ENCODE measurements at places on chromosomes 3 and 15. TPM values are rescaled to one million over a fixed set of nuclear protein-coding genes. Genes with fewer than 3 reads are reported as not detected.

ZMAT3 gene
- 17.1 TPM for total RNA-seq

SPINK8 gene
- total RNA-seq, result not detected

GRK7 gene
- total RNA-seq, result not detected

HTR3E gene
- total RNA-seq, result not detected

GRCh38 chr15:43776718-43777266, at the start of gene ELL3:
Gene ELL3, minus strand, starts transcription at chr15:43776966. Its CDS starts 65 bp downstream, at chr15:43776901.
- DNase-seq, result no peak

- no peak for DNase-seq
Measured at GRCh38 chr3:39445927-39446326, 21.6 kb upstream of the MOBP start.

GRCh38 chr15:72200395-72201237, 3.0 kb upstream of the GRAMD2A start:
- no peak for DNase-seq

- DNase-seq, result no peak
Measured at GRCh38 chr3:49680493-49681231, 6.5 kb downstream of the APEH start.

DNA sequence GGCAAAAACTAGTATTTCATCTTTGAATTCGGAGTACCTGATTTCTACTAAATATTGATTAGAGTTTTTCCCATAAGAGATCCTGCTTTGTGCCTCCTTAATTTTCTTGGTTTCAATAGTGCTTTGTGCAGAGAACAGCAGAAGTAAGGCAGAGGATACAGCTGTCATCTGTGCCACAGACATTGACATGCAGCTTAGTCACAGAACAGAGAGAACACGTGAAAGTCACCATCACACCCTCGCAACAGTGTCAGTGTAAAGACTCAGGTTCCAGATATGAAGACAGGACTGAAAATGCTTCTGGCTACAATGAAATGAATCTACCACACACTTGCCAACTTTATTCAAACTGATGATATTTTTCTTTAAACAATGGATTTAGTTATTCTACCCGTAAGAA, 942.8 kb upstream of the CFAP20DC start:
- no peak for DNase-seq
